Left hindlimb (tissue), 1 donor: ENCODE measurements at places on chromosomes 11 and 22.

- peak; percentile 73 for DNase-seq
Observed at GRCh38 chr11:30196400-30197206, 34.2 kb upstream of the FSHB start.

- no peak for DNase-seq
Observed at GRCh38 chr22:42961810-42962209, 53.1 kb downstream of the PACSIN2 start.

GRCh38 chr11:126437731-126438130 is 82.2 kb downstream of the ST3GAL4 start:
- DNase-seq: no peak

DNA sequence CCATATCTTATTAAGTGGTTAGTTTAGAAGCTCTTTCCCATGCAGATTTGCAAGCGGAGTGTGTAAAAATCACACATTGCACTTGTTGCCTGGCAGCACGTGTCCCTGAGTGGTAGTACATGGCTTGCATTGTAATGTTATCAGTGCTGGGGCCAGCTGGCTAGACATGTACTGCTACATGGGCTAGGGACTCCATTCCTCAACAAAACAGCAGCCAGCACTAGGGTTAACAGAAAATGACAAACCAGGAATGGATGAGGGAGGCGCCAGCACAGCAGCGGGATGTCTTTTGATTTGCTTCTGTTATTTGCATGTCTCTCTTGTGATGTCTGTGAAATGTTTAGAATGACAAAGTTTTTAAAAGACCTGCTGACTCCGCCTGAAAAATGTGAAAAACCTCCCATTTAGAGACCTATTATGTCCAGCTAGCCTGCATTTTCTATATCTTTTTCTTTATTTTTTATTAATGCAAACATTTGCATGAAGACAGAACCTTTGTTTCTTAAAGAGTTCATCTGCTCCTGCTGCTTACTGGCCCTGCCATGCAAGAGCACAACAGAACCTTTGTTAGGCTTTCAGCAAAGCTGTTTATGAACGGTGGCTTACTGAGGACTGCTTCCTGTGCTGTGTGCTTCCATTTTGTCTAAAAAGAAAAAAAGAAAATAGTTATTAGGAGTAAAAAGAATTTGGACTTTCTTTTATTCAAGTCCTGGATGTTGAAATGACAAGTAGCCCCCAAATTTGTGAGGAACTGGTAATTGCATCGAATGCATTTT is 40.7 kb downstream of the CSTPP1 start:
- DNase-seq: no peak

DNA sequence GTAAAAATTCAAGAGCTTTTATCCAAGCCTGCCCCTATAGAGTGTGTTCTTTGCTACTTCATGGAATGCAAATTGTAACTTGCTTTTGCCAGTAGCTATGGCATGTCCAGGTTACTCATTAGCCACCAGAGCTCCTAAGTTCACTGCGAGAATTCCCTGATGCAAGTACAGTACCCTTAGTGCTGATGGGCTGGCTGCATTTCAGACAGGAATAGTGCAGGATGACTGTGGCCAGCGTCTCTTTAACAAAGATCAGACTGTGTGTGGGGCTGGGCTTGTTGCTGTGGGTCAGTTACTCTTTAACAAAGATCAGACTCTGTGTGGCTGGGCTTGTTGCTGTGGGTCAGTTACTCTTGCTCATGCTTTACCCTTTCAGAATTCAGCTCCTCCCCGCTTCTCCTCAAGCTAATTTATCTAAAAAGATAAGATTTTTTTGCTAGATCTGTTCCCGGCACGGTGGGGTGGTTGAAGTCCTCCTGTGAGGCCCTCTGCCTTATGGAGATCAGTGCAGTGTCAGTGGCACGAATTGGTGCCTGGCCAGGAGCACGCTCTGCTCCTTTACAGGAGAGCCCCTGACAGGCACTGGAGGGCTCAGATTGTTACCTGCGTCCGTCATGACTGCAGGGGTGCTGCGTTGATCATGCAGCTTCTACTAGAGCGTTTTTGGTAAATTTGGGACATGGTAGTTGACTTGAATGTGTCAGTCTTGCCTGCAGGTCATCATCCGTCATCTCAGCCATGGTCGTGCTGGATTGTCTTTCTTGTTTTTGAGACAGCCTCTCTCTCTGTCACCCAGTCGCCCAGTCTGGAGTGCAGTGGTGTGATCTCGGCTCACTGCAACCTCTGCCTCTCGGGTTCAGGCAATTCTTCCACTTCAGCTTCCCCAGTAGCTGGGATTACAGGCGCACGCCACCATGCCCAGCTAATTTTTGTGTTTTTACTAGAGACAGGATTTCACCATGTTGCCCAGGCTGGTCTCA is 27.0 kb downstream of the AP2A2 start:
- no peak for DNase-seq

GRCh38 chr11:46369458-46370152 is 11.9 kb upstream of the MDK start:
- no peak for DNase-seq

GRCh38 chr22:28792491-28793383 is 7.6 kb downstream of the XBP1 start:
- DNase-seq: no peak

DNA sequence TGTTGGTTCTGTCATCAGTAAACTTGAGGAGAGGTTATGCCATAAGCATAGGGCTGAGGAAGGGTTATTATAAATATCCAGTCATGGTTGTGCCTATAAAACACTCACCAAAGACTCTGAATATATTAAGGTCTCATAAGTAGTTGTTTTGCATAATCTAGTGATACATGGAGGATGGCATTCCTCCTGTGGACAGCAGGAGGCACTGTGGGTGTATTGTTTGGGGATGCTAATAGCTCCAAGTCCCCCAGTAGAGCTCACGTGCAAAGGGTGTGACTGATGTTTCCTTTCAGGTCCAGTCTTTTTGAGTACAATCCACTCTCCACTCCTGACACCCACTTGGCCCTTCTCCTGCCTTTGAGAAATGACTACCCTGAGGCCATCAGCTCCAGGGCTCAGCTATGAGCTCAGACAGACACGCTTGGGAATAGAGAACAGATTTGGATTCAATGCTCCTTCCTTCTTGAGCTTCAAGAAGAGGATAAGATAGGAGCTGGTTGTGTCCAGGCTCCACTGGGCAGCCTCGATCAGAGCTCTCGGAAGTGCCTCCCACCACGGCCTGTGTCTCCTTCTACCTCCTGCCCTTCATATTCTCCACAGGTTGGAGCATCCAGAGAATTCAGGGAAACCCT is 85.2 kb upstream of the IGLL5 start:
- DNase-seq: no peak

DNA sequence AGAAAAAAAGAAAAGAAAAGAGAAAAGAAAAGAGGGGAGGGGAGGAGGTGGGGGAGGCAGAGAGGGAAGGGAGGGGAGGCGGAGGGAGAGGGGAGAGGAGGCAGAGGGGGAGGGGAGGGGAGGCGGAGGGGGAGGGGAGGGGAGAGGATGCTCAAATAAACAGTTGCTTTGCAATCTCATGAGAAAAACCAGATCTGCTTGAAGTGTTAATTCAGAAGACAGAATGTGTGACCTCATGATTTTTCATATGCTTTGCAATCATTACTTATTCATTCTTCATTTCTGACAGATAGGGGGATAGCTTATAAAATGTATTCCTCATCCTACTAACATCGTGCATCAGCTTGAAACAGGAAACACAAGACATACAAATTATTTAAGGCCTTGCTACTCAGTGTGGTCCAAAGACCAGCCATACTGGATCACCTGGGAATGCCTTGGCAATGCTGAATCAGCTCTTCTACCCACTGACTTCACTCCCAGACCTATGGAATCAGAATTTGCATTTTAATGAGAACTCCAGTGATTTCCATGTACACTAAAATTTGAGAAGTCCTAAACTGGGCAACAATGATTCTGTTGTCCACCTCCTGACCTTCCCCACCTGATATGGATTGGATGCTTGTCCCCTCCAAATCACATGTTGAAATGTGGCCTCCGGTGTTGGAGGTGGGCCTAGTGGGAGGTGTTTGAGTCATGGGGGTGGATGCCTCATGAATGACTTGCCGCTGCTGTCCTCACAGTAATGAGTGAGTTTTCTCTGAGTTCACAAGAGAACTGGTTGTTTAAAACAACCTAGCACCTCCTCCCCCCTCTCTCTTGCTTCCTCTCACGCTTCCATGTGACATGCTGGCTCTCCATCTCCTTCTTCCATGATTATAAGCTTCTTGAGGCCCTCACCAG is 69.2 kb downstream of the CCDC34 start:
- no peak for DNase-seq

DNA sequence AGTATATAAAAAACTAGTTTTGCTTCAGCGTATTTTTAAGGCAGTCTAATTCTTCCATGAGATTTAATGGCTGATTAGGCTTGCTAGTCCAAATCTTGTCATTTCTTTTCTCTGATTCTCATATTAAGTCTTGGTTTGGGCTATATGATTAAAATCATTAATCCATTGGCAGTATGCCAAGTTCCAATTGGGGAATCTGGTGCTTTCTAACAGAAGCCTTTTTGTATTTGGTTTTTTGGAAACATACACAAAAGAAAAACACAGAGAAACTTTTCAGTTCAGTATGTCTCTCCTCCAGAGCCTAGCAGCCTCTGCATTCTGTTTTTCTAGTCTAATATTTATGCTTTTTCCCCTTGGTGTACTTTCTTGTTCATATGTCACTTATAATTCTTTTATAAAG is 37.9 kb downstream of the SWAP70 start:
- no peak for DNase-seq

GRCh38 chr11:61787928-61788491 is 4.4 kb downstream of the TMEM258 start:
- no peak for DNase-seq

DNA sequence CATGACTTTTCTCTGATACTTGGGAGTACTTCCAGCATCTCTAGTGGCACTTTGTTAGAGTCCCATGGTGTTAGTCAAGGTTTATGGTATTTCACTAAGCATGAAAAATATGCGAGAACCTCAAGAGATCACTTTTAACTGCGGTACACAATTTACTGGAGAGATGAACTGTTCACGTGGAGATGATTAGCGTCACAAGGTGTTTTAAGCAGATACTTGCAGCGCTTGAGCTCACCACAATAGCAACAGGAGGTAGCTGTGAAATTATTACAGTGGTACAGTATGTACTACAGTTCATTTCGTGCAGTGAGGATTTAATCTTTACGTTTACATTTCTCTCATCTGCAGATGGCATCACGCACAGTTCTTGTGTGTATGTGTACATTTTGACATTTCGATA is 4.5 kb downstream of the PARVA start:
- no peak for DNase-seq

- DNase-seq: no peak
Observed at GRCh38 chr11:19946681-19947080, 213.6 kb downstream of the DBX1 start.

- no peak for DNase-seq
Observed at GRCh38 chr11:128260398-128260797, 327.0 kb downstream of the ETS1 start.
